HCEC 1CT (cell line): ENCODE measurements at places on chromosomes 3 and 15.

GRCh38 chr15:63107895-63108546 is 13.6 kb upstream of the LACTB start:
- DNase-seq, result peak; percentile 100

DNA sequence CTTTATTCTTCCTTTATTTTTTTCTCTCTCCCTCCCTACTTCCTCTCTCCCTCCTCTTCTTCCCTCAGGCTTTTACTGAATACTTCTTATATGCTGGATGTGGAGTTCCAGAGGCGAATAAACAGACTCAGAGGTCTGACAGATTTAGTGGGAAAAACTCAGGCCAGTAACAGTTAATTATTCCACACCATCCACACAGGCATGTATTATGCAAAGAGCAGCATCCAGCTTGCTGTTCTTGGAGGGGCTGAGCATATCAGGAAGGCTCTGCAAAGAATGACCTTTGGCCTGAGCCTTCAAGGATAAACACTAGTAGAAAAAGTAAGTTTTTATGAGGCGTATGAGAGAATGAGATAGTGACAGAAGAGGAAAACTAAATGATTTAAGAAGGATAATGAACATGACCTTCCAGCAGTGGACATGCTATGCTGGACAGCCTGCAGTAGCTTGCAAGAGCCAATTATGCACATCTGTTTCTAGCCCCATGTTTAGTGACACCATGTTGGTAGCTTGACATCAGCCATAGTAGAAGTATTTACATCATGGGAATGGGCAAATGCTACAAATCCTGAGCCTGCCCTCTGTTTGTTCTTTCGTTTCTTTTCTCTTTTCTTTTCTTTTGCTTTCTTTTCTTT is 387.4 kb downstream of the EPHB1 start:
- DNase-seq, result no peak

GRCh38 chr3:125220727-125221429 is 8.3 kb upstream of the SLC12A8 start:
- DNase-seq, result no peak

GRCh38 chr3:94714194-94714593 is 651.3 kb downstream of the NSUN3 start:
- DNase-seq, result no peak

DNA sequence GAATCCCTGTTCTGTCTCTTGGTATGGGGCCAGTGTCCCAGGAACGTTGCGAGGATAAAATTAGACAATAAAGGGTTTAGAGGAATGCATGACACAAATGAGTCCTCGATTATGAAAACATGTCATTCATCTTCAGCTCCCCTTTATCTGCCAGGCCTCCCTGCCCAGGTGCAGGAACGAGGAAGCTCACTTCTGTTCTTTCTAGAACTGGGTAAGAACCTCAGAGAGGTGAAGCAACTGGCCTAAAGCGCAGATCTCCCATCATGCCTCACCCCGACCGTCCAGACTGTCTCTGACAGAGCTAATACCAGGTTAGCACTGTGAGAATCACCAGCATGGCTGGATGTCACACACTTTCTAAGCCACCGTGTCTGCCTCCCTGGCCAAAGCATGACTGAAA is 1.5 kb upstream of the ITIH1 start:
- no peak for DNase-seq
